ENCODE measurements at places on chromosomes 2 and 18.

DNA sequence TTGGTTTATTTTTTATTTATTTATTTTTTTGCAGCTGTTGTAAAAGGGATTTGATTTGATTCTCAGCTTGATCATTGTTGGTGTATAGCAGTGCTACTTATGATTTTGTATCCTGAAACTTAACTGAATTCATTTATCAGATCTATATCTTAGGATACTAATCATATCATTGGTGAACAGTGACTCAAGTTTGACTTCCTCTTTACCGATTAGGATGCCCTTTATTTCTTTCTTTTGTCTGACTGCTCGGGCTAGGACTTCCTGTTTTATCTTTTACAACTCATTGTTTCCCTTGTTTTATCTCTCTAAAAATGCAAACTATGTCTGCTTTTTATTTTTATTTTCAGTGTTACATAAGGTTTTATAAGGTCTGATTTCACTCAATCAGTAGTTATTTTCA, 23.6 kb downstream of the SP100 start:
- DNase-seq: no peak

- DNase-seq: no peak
Observed at GRCh38 chr2:174624895-174625430, 27.4 kb upstream of the WIPF1 start.

GRCh38 chr2:206780671-206781070, 15.3 kb downstream of the FASTKD2 start:
- DNase-seq: no peak

DNA sequence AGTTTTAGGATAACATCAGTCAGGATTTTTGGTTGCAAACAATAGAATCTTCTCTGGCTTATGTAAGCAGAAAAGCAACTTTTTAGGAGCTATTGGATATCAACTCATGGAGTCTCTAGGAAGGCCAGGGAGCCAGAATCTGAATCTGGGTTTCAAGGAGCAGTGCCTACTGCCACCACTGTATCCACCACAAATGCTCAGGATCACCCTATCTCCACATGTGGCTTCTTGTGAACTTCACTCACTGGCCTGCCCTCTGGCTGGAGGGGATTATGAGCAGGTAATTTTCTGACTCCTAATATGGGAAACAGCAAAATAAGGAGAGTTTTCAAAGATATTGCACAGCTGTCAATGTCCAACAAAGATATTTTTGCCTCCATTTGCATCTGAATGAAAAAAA, 142.9 kb downstream of the PKP4 start:
- DNase-seq: no peak

DNA sequence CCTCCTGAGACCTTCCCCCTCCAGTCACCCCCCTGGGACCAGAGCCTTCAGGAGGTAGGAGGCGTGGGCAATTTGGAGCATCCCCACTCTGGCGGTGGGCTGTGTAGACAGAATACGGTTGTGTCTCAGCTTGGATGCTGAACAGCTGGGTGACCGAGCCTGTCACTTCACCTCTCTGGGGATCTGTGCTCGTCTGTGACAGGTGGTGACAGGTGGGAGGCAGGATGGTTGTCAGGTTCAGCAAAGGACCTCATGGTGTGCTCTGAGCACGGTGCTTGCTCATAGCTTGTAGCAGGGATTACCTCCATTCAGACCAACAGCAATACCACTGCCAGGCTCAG, 186.5 kb upstream of the HS6ST1 start:
- no peak for DNase-seq

GRCh38 chr2:143205106-143205764, 76.0 kb downstream of the ARHGAP15 start:
- DNase-seq: no peak

DNA sequence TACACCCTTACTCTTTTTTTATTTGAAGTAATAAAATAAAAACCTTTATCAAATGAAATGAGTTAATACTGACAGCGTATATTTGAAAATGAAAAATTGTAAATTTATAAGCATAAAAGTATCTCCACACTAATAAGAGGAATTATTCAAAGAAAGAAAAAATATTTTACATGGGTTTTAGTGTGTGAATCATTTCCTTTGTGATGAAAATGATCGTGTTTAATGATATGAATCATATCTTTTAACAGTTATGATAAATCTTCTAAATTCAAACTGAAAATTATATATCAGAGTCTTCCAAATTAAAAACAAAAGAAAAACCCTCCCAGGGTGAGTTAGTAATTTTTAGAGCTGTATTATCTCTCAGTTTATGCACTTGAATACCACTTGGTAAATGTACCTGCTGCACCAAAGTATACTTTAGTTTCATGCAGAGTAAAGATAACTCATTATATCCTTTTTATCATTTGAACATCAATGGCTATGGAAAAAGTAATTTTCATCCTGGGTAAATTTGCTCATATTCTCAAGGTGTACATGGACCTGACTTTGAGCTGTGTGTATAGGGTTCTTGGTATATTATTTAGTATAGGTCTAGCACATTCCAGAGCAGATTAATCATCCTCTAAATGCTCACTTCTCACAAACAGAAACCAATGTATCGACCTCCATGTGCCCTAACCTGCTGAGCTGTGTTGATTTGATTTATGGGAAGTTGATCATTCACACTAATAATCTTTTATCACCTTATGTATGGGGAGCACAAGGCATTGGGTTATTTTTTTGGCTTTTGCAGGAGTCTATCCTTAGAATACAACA, 98.7 kb upstream of the VWC2L start:
- no peak for DNase-seq

DNA sequence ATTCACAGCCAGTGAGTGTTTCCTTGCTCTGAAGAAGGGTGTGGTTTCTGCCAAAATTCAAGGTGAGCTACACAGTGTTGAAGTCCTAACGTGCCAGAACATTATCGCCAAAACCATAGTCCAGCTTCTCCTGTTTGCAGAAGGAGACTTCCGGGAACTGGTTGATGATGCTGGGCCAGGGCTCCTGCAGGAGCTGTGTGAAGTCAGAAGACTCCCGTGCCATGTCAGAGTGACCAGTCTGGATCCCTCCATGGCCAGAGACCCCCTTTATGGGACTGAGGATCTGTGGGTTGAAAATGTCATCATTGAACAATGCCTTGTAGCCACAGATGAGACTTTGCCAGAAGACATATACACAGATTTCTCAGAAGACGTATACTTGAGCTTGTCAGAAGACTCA, 96.0 kb upstream of the RAB12 start:
- no peak for DNase-seq

GRCh38 chr2:95393901-95394300, 8.6 kb upstream of the FAHD2A start:
- no peak for DNase-seq

- DNase-seq: no peak
Observed at GRCh38 chr2:134408791-134409190, 154.9 kb downstream of the MGAT5 start.
